Spleen (tissue), 13 donors: ENCODE measurements at places on chromosomes 7 and 10. TPM values are rescaled to one million over a fixed set of nuclear protein-coding genes. Genes with fewer than 3 reads are reported as not detected.

DNA sequence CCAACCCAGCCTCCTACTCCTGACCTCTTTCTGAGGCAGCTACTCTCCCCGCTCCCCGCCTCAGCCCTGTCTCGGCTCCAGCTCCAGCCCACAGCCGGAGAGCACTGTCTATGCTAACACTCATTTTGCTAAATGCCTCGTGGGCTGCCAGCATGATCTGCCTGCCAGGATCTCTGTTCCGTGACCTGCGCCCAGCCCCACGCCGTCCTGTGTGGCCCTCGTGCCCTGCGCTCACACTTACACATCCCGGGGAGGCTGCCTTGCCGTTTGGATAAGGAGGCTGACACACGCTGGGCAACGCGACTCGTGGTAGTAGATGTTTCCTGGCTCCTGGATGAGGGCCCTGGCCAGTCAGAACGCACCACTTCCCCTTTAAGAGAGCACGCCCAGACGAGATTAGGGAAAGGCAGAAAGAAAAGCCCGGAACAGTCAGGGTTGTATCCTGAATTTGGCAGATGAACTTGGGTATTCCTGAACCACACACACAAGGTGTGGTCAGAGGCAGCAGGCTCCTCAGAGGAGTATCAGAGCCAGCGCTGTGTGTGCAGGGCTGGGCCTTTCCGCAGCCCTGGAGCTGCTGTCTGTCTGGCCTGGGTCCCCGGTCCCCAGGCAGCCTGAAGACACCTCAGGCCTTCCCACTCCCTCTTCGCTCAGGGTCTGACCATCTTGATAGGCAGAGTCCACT is 97.7 kb upstream of the EFCAB10 start:
- DNase-seq: peak; percentile 91
- peak overlapping the region; percentile 82 for H3K27ac ChIP-seq

GRCh38 chr10:27513451-27514191 is 9.5 kb downstream of the RAB18 start:
- peaks cover 20% of the 10 kb centered on the region for H3K36me3 ChIP-seq
- no peak overlapping the region for H3K4me3 ChIP-seq
- no peak for DNase-seq
- no peaks in the 10 kb centered on the region for H3K27me3 ChIP-seq
- no peak overlapping the region for H3K27ac ChIP-seq

DNA sequence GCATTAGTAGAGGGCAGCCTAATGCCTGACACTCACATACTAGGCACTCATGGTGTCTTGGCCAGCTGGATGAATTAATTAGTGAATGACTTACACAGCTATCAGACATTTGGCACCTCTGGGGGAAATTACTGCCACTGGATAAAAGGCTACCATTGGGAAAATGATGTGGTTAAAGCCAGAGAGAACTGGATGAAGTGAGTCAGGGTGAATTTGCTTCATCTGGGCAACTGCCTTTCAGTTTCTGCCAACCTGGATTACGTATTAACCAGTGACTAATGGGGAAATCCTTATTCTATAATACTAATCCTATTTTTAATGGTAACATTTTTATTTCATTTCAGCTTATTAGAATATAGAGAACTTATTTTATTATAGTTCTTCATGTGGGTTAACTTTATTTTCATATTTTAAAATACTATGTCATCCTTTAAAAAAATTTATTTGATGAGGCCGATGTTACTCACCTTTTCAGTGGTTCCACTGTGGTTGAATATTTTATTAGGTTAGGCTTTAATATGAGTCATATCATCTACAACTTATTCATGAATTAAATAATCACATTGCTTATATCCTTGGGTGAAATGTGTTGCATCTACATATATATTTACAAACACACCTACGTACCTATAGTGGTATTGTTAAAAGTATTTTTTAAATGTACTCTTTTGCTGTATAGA is 85.6 kb upstream of the CAPZA2 start:
- no peaks in the 10 kb centered on the region for H3K27me3 ChIP-seq
- H3K4me3 ChIP-seq: no peak overlapping the region

DNA sequence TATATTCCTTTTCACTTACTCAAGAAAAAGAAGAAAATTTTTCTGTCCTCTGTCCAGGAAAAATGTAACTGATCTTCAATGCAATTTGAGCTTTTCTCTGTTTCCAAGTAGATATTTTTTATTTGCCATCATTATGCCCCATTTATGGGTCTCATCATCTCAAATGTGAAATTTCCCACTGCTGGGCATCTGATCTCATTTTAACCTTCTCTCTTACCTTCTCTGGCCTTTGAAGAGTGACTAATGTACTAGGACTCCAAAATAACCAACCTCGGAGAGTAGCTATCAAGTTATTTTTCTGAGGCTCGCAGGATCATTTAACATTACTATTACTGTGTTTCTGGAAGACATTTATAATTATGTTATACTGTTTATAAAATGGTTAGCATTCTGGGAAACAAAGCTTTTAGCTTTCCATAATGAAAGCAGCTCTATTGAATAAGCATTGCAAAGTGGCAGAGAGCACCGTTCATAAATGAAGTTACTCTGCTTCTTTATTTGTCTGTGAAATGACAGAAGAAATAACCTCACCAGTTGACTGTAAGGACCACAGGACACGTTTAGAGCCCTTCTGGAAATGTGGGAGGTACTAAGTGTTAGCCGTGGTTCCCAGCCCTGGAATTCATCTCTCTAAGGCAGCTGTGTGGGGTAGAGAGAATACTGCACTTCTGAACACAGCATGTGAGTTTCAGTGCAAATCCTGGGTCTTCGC is 33.3 kb upstream of the NMT2 start:
- no peaks in the 10 kb centered on the region for H3K27me3 ChIP-seq
- H3K27ac ChIP-seq: no peak overlapping the region
- no peaks in the 10 kb centered on the region for H3K36me3 ChIP-seq
- DNase-seq: no peak
- no peak overlapping the region for H3K4me3 ChIP-seq

GRCh38 chr7:81457852-81458522 is 311.9 kb downstream of the HGF start:
- no peaks in the 10 kb centered on the region for H3K4me1 ChIP-seq
- H3K4me3 ChIP-seq: no peak overlapping the region
- no peaks in the 10 kb centered on the region for H3K36me3 ChIP-seq
- no peaks in the 10 kb centered on the region for H3K27me3 ChIP-seq
- DNase-seq: no peak
- no peak overlapping the region for H3K27ac ChIP-seq

DNA sequence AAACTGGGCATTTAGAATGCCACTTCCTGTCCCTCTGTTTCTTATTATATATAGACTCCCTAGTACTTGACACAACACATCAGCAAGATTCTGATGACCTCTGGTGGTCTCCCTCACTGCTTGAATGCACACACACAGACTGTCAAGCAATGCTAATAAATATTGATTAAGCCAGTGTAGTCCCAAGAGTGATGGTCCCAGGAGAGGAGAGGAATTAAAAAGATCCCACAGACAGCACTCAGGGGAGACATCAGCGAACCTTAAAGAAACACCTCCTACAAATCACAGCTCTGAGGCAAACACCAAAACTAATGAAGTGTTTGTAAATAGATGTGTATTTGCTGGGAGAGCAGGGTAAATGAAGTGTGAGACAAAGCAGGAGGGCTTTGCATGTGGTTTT is 1291.2 kb downstream of the XPNPEP1 start:
- H3K36me3 ChIP-seq: no peaks in the 10 kb centered on the region
- no peak overlapping the region for H3K27ac ChIP-seq
- no peaks in the 10 kb centered on the region for H3K27me3 ChIP-seq
- no peaks in the 10 kb centered on the region for H3K4me1 ChIP-seq

DNA sequence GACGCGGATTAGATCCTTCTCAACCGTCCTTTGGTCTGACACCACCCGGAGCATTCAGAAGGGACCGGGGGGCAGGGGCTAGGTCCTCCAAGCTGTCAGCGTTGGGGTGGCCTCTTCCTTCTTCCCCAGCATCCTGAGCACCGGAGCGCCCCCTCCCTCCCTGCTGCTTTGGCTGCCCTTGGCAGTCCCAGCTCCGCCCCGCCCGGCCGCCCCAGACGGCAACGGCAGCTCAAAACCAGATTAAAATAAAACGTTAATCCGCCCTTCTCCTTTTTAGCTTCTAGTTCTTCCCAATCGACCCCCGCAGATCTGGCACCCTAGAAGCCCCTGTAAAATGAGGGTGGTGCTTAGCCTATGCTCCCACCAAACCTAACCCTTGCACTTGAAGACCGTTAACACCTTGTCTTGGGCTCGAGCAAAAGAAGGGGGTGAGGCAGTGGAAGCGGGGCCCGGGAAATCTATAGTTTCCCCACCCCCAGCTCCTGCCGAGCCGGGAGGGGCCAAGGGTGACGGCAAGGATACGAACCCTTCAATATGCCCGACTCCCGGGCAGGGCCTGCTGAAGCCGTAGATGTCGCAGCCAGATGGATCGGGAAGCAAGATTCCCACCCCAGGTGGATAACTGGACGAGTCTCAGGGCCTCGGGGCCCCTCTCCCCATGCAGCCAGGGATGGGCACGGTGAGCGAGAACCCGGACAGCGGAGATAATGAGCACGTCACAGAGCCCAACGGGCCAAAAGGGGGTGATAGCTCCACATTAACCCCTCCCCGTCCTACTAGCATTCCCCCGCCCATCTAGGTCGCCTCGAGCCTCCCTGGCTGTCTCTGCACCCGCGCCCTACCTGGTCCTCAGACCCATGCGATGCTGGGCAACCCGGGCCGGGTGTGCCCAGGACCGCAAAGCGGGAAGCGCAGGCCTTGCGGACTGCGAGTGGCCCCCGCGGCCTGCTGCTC is 169.7 kb downstream of the NRF1 start:
- no peaks in the 10 kb centered on the region for H3K36me3 ChIP-seq
- H3K4me3 ChIP-seq: peak overlapping the region; percentile 72
- no peak overlapping the region for H3K27ac ChIP-seq
- peak; percentile 70 for DNase-seq

DNA sequence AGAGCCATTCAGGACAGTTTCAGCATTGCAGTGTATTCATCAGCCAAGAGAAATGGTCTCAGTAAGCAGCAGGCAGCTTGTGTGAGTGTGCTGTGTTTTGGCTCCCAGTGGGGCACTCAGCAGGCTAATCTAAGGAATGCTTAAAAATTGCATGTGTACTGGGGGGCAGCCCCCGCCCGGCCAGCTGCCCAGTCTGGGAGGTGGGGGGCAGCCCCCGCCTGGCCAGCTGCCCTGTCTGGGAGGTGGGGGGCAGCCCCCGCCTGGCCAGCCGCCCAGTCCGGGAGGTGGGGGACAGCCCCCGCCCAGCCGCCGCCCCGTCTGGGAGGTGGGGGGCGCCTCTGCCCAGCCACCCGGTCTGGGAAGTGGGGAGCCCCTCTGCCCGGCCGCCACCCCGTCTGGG is 116.2 kb downstream of the GRID1 start:
- H3K27ac ChIP-seq: no peak overlapping the region
- H3K36me3 ChIP-seq: no peaks in the 10 kb centered on the region
- H3K4me1 ChIP-seq: no peaks in the 10 kb centered on the region
- peaks cover 5% of the 10 kb centered on the region for H3K27me3 ChIP-seq
- no peak overlapping the region for H3K4me3 ChIP-seq
- peak; percentile 44 for DNase-seq

GRCh38 chr10:2011106-2011716 is 273.9 kb upstream of the ADARB2 start:
- H3K4me1 ChIP-seq: no peaks in the 10 kb centered on the region
- no peak overlapping the region for H3K4me3 ChIP-seq
- DNase-seq: no peak
- H3K27ac ChIP-seq: no peak overlapping the region
- H3K36me3 ChIP-seq: no peaks in the 10 kb centered on the region

GRCh38 chr10:131271966-131272365 is 39.6 kb downstream of the TCERG1L start:
- no peaks in the 10 kb centered on the region for H3K4me1 ChIP-seq
- H3K27me3 ChIP-seq: no peaks in the 10 kb centered on the region
- peak; percentile 56 for DNase-seq
- no peak overlapping the region for H3K4me3 ChIP-seq
- H3K36me3 ChIP-seq: no peaks in the 10 kb centered on the region

DNA sequence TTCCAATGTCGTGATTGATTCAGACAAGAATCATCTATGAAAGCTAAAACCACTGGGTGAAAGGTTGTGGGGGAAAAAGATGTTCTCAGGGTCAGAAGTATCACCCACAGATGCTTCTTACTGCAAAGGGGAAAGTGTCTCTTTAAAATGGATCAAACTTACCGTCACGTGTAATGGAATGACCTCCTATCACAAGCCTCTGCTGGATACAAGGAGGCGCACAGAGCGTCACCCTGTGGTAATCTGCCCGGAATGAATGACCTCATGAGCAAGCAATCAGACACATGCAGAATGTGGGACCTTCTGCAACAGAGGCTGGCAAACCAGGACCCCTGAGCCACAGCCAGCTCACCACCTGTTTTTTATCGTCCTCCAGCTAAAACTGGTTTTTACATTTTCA is 33.0 kb downstream of the WIPF3 start:
- H3K27me3 ChIP-seq: no peaks in the 10 kb centered on the region
- H3K4me3 ChIP-seq: no peak overlapping the region
- H3K36me3 ChIP-seq: no peaks in the 10 kb centered on the region
- H3K27ac ChIP-seq: no peak overlapping the region
- DNase-seq: no peak

DNA sequence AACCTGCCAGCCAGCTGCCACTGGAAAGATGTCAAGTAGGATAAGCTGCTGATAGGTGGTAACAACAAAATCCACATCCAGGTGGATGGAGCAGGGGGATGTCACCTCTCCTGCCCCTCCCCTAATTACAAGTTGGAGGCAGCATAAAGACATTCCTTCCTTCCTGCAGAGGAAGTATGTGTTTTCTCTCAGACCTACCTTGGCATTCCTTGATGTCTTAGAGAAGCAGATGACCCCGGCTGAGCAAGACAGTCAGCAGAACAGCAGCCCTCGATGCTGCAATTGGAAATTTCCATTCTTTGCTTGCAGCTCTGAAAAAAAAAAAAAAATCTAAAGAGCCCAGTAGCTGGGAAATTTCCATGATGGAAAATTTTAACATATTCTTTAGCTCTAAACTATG is 137.5 kb upstream of the MKLN1 start:
- no peaks in the 10 kb centered on the region for H3K36me3 ChIP-seq
- H3K4me3 ChIP-seq: no peak overlapping the region
- DNase-seq: no peak
- no peak overlapping the region for H3K27ac ChIP-seq

- no peak overlapping the region for H3K4me3 ChIP-seq
- H3K27ac ChIP-seq: no peak overlapping the region
- no peaks in the 10 kb centered on the region for H3K27me3 ChIP-seq
- H3K4me1 ChIP-seq: no peaks in the 10 kb centered on the region
These were observed 143.9 kb upstream of the LSM8 start for GRCh38 chr7:118039963-118040489.

The HOGA1 gene
- not detected for total RNA-seq

The ANKRD61 gene
- total RNA-seq: not detected

The NCF1 gene
- total RNA-seq: 92.4 TPM

The CCL26 gene
- total RNA-seq: not detected

The CCDC186 gene
- 29.4 TPM for total RNA-seq

The STEAP2 gene
- 5.5 TPM for total RNA-seq

The CCL24 gene
- 321 TPM for total RNA-seq

The DOCK4 gene
- 21.0 TPM for total RNA-seq

The C10orf143 gene
- 7.3 TPM for total RNA-seq

The GPR26 gene
- total RNA-seq: not detected

The ANTXRL gene
- 0.20 TPM for total RNA-seq

The C10orf67 gene
- not detected for total RNA-seq

The EPDR1 gene
- total RNA-seq: 51.5 TPM

The TBXAS1 gene
- total RNA-seq: 186 TPM

The SEMA3E gene
- not detected for total RNA-seq
